ENCODE measurements at places on chromosomes 1 and 21. TPM values are rescaled to one million over a fixed set of nuclear protein-coding genes. Genes with fewer than 3 reads are reported as not detected.

- DNase-seq = no peak
- no peak overlapping the region for H3K27ac ChIP-seq
- H3K27me3 ChIP-seq = peaks cover 14% of the 10 kb centered on the region
- peaks cover 6% of the 10 kb centered on the region for H3K36me3 ChIP-seq
These were observed 41.4 kb upstream of the TSPEAR start for GRCh38 chr21:44752671-44753235.

DNA sequence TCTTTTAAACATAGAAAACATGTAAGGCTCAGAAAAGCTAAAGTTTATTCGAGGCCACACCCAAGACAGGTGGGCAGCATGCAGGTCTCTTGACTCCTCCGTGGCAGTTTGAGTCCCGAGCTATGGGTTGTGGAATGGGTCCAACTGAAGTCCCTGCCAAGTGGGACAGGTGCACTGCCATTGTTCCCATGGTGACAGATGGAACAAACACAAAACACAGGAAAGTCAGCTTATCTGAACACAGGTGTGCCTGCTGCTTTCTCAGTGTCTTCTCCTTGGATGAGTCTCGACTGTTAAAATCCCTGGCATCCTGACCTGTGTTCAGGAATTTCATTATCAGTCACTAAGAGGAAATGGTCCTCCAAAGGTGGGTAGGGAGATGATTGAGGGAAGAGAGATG is 99.0 kb upstream of the RAB4A start:
- peaks cover 5% of the 10 kb centered on the region for H3K4me1 ChIP-seq
- no peak for DNase-seq
- no peak overlapping the region for H3K4me3 ChIP-seq
- H3K27me3 ChIP-seq = peaks cover 36% of the 10 kb centered on the region
- no peak overlapping the region for H3K27ac ChIP-seq
- no peaks in the 10 kb centered on the region for H3K36me3 ChIP-seq

DNA sequence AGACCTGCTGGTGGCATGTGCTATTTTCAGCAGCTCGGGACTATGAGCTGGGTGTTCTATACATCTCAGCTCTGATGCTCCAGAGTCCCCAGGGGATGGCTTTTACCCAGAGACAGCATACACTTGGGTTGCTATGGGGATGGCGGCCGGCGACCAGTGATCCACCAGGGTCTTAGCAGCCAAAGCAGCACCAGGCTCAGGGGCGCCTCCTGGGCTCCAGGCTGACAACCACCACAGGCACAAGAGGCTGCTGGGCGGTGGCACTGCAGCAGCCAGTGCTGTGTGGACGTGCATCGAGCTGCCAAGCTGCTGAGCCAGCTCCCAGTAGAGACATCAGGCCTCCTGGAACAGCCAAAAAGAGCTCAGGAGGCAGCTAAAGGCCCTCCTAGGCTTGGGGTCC is 37.6 kb upstream of the CLSTN1 start:
- DNase-seq = no peak
- H3K36me3 ChIP-seq = peaks cover 8% of the 10 kb centered on the region
- H3K27me3 ChIP-seq = no peaks in the 10 kb centered on the region
- no peak overlapping the region for H3K4me3 ChIP-seq

The HUNK gene
- total RNA-seq = 0.92 TPM

DNA sequence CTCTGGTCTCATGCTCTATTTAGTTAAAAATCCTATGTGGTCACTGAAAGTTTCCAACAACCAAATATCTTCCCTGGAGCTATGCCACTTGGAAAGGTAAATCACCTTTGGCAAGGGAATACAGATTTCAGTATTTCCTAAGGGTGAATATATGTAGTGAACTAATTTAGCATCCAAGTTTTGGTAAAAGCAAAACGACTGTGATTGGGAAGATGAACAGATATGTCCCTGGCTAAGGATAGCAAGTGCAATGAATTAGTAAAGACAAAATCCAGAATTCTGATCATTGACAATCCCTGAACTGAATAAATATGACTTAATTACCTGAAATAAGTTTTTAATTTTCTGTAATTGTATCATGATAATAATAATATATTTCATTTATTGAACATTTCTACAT is at the start of gene OR2T33:
OR2T33 (minus strand) TSS at position 101 of the 400 bp plus-strand sequence. CDS start 4,162 bp downstream, outside the sequence.
- H3K27ac ChIP-seq = no peak within 1 kb of the TSS

DNA sequence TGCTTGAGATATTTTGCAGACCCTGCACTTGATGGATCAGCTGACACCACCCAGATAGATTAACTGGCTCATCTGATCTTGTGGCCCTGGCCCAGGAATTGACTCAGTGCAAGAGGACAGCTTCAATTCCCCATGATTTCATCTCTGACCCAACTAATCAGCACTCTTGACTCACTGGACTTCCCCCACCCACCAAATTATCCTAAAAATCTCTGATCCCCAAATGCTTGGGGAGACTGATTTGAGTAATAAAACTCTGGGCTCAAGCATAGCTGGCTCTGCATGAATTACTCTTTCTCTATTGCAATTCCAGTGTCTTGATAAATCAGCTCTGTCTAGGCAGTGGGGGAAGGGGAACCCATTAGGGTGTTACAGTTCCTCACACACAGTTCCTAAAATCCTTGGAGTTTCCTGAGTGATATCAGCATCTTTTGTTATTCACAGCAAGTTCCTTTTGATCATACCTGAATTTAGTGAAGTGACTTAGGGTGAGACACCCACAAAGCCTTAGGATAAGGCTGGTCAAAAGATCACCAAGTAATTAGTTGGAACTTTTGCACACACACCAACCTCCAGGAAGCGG is 104.2 kb downstream of the COP1 start:
- no peak for DNase-seq
- no peaks in the 10 kb centered on the region for H3K27me3 ChIP-seq
- H3K36me3 ChIP-seq = peaks cover 22% of the 10 kb centered on the region
- no peak overlapping the region for H3K27ac ChIP-seq
- H3K4me3 ChIP-seq = no peak overlapping the region
- peaks cover 6% of the 10 kb centered on the region for H3K4me1 ChIP-seq

GRCh38 chr21:35032474-35033263 is 16.4 kb downstream of the RUNX1 start:
- DNase-seq = no peak
- no peak overlapping the region for H3K27ac ChIP-seq
- peaks cover 4% of the 10 kb centered on the region for H3K36me3 ChIP-seq
- no peak overlapping the region for H3K4me3 ChIP-seq

- no peaks in the 10 kb centered on the region for H3K4me1 ChIP-seq
- no peak overlapping the region for H3K27ac ChIP-seq
- no peak overlapping the region for H3K4me3 ChIP-seq
- H3K27me3 ChIP-seq = peaks cover 5% of the 10 kb centered on the region
- no peak for DNase-seq
These were observed 2.0 kb upstream of the PERM1 start for GRCh38 chr1:983798-984475.

The RPTN gene
- not detected for total RNA-seq

- no peak for DNase-seq
- peaks cover 8% of the 10 kb centered on the region for H3K27me3 ChIP-seq
- H3K4me3 ChIP-seq = no peak overlapping the region
- no peaks in the 10 kb centered on the region for H3K4me1 ChIP-seq
- no peak overlapping the region for H3K27ac ChIP-seq
These were observed 719.4 kb upstream of the PTBP2 start for GRCh38 chr1:96002201-96002600.

The LENEP gene
- total RNA-seq = 0.72 TPM

The BCL2L15 gene
- 0.33 TPM for total RNA-seq

- no peaks in the 10 kb centered on the region for H3K27me3 ChIP-seq
- H3K4me1 ChIP-seq = peaks cover 34% of the 10 kb centered on the region
- H3K4me3 ChIP-seq = no peak overlapping the region
- H3K36me3 ChIP-seq = no peaks in the 10 kb centered on the region
These were observed 2.0 kb downstream of the ADAMTSL4 start for GRCh38 chr1:150551051-150551783.

GRCh38 chr1:32904797-32905196 is 3.6 kb upstream of the TMEM54 start:
- no peak for DNase-seq
- peaks cover 11% of the 10 kb centered on the region for H3K4me1 ChIP-seq
- no peaks in the 10 kb centered on the region for H3K36me3 ChIP-seq
- no peaks in the 10 kb centered on the region for H3K27me3 ChIP-seq
- H3K4me3 ChIP-seq = no peak overlapping the region

The OR2M3 gene
- not detected for total RNA-seq

The NHLH1 gene
- total RNA-seq = 0.18 TPM

GRCh38 chr21:36966821-36967768 is 626 bp upstream of the HLCS start:
- peak overlapping the region; percentile 53 for H3K27ac ChIP-seq
- peaks cover 21% of the 10 kb centered on the region for H3K4me1 ChIP-seq
- H3K4me3 ChIP-seq = peak overlapping the region; percentile 74
- H3K36me3 ChIP-seq = no peaks in the 10 kb centered on the region

- H3K36me3 ChIP-seq = peaks cover 13% of the 10 kb centered on the region
- H3K27me3 ChIP-seq = no peaks in the 10 kb centered on the region
- no peaks in the 10 kb centered on the region for H3K4me1 ChIP-seq
- no peak overlapping the region for H3K4me3 ChIP-seq
- no peak for DNase-seq
These were observed 153.2 kb downstream of the COQ8A start for GRCh38 chr1:227093309-227093708.

- no peak for DNase-seq
- H3K4me3 ChIP-seq = no peak overlapping the region
- H3K27ac ChIP-seq = no peak overlapping the region
- no peaks in the 10 kb centered on the region for H3K27me3 ChIP-seq
- peaks cover 3% of the 10 kb centered on the region for H3K4me1 ChIP-seq
- peaks cover 28% of the 10 kb centered on the region for H3K36me3 ChIP-seq
These were observed 44.3 kb downstream of the TPR start for GRCh38 chr1:186330758-186331157.

The HENMT1 gene
- 10.8 TPM for total RNA-seq

DNA sequence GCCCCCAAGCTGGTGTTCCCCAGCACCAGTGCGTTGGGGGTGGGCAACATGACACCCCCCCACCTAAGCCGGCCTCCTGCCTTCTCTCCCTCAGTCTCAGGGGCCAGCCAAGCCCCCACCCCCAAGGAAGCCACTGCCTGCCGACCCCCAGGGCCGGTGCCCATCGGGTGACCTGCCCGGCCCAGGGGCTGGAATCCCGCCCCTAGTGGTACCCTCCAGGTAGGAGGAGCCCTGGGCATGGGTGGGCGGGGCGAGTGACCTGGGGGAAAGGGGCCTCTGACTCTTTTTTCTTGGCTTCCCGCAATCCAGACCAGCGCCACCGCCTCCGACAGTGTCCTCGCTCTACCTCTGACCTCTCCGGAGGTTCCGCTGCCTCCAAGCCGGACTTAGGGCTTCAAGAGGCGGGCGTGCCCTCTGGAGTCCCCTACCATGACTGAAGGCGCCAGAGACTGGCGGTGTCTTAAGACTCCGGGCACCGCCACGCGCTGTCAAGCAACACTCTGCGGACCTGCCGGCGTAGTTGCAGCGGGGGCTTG is 1.3 kb upstream of the EFNA4 start:
- no peak for DNase-seq
- H3K4me1 ChIP-seq = peaks cover 34% of the 10 kb centered on the region
- H3K4me3 ChIP-seq = no peak overlapping the region

Data from chondrocyte (in vitro differentiated cells).